Colonic mucosa (tissue), 4 donors: ENCODE measurements at places on chromosomes 12 and 14. TPM values are rescaled to one million over a fixed set of nuclear protein-coding genes. Genes with fewer than 3 reads are reported as not detected.

GRIN2B gene
- total RNA-seq = 1.5 TPM

NANOG gene
- 0.40 TPM for total RNA-seq

DEPDC4 gene
- 2.9 TPM for total RNA-seq

SERPINA10 gene
- total RNA-seq = 0.74 TPM

TMTC3 gene
- total RNA-seq = 16.8 TPM

WNT5B gene
- total RNA-seq = 1.5 TPM

TGFB3 gene
- 6.5 TPM for total RNA-seq

- DNase-seq = no peak
Observed at GRCh38 chr12:117890137-117890536, 78.7 kb downstream of the KSR2 start.

DNA sequence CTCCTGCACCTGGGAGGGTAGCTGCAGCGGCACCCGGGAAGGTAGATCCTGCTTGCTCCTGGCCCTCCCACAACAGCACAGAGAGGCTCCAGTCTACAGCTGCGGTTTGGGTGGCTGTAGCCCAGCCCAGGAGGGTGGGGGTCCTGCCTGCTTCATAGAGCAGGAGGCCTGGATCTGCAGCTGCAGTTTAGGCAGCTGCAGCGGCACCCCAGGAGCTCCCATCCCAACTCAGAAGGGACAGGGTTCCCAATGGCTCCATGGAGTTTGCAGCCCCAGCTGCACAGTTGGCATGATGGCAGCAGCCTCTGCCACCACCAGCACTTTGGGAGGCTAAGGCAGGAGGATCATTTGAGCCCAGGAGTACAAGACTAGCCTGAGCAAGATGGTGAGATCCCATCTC is 38.5 kb downstream of the TIMELESS start:
- DNase-seq = no peak

DNA sequence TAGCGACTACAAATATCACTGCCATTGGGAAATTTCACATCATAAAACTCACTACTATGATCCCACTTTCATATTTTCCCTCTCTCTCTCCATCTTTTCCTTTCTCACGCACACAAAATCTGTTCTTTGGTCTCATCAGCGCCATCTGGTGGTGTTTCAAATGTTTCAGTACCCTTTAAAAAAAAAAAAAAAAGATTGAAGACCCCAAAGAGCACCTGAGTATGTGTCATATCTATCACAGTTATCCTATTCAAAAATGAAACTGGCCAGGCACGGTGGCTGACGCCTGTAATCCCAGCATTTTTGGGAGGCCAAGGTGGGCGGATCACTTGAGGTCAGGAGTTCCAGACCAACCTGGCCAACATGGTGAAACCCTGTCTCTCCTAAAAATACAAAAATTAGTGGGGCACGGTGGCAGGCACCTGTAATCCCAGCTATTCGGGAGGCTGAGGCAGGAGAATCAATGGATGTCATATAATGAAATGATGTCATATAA is 72.4 kb downstream of the TTC9 start:
- DNase-seq = peak; percentile 54

DNA sequence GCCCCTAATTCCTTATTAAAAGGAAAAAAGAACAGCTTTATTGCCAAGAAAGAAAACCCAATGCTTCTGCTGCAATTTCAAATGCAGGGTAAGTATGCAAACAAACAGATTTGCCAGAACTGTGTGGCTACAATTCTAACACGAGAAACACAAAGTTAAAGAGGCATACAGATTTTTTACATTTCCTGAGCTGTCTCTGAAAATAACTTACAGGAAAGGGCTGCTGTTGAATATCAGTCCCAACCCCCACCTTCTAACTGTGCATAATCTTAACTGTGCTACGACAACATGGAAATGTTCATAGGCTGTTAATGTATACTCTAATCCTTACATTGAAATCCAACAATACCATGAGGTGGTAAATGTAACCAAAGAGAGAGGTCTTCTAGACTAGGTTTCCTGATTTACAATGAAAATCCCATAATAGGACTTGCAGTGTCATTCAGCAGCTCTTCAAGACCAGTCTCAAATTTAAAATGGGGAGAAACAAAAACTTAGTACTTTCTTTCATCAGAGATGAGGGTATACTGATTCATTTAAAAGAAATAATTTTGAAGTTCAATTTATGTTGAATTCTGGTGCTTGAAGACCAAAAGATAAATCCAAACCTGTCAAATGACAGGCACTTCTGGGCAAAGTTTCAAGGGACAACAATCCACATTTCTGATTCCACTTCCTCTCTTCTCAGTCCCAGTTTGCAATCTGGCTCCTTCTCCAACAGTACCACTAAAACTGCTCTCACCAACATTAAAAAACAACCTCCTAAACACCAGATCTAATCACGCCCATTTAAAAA is 14.4 kb downstream of the FGD6 start:
- DNase-seq = no peak

DNA sequence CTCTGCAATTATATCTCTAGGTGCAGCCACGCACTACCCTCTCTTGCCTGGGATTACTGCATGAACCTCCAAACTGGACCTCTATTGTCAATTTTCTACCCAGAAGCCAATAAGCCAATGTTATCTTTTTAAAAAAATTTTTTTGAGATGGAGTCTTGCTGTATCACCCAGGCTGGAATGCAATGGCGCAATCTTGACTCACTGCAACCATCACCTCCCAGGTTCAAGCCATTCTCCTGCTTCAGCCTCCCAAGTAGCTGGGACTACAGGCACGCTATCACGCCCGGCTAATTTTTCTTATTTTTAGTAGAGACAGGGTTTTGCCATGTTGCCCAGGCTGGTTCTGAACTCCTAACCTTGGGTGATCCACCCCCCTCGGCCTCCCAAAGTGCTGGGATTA is 11.2 kb upstream of the PXN start:
- DNase-seq = no peak

GRCh38 chr12:132218527-132218875 is 74.2 kb downstream of the NOC4L start:
- DNase-seq = no peak

DNA sequence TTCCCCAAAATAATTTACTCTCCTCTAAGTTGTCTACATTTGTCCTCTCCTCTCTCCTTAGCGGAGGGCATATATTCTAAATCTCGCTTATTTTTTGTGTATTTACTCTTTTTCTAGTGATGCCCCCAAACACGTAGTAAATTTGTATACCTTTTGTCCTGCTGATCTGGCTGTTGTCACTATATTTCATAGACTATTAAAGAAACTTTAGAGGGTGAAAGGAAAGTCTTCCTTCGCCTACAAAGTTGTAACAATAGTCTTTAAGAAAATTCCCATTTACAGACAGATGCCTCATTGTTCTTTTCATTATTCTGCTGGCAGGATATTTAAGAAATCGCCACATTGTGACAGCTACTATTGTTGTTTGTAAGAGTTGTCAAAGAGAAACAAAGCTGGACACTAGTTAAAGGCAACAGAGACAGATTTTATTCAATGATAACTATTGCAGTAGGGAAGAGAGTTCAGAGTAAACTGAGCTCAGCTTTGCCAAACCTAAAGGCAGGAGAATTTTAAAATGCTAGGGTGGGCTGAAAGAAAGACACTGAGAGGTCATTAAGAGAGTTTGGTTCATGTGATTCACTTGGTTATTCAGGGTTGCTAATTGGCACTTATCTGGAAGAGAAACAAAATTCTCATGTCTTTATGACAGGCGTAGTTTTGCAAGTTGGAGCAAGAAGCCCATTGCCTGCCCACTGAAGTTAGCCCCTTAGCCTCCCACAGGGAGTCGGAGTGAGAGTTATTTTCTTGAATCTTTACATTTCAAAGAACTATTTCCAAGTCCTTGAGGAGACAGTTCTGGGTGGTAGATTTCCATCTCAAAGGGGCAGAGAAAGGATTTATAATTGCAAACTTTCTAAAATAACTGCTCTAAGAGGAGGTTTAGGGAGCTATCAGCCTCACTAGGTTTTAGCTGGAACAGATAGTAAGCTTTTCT is 1272.5 kb upstream of the SEL1L start:
- DNase-seq = no peak

DNA sequence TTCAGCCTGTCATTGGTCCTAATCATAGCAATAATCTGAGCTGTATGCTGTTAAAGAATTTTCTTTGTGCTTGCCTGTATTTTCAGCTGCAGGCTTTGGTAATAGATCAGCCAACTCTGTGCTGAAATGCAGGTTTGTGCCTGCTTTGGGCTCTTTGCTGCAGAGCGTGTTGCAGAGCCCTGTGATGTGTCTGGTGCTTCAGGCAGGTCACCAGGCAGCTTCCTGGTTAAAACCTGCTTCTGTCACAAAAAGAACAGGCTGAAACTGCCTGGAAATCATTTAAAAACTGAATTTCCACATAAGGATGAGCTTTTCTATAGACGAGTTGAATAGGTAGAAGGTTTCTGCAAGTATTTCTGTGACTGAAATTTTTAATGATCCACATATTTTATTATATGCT is 3.1 kb downstream of the DIP2B start:
- DNase-seq = no peak

DNA sequence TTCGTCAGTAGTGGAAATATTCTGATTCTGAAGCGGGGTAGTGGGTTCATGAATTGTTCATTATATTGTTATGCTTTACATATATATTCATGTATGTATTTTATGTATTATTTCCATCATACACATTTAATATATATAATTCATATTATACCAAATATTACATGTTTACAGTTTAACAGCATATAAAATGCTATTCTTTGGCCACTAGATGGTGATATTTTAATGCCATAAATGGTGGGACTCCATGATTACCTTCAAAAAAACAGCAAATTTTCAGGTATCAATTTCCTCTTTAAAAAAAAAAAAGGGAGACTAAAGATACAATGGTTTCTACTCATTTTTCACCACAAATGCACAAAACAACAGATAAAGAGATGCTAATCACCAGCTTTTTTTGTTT is 41.0 kb downstream of the BDKRB1 start:
- DNase-seq = no peak

- no peak for DNase-seq
Observed at GRCh38 chr14:24377657-24378056, 9.7 kb downstream of the NFATC4 start.

DNA sequence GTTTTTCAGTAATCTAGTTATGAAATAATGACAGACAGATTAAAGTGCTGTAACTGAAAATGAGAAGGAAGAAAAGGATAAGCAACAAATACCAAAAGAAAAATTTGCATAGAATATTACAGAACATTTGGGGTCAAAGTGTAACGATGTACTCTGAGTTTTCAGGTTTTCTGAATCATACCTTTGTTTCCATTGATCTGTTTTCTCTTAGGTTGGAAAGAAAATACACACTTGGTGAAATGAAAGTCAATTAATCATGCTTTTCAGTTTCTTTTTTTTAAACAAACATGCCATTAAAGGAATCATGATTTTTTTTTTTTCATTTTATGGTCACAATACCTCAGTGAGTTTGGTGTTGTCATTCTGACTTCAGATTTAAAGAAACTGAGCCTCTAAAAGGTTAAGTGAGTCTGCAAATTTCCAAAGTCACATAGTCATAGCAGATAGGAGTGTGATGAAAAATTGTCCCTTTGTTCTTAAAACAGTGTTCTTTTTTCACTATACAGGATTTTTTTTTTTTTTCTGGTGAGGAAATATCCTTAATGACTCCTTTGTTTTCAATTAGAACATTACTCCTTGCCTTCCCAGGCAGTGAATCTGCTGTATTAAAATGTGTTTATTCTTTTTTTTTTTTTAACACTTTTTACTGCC is 35.9 kb upstream of the PZP start:
- no peak for DNase-seq

DNA sequence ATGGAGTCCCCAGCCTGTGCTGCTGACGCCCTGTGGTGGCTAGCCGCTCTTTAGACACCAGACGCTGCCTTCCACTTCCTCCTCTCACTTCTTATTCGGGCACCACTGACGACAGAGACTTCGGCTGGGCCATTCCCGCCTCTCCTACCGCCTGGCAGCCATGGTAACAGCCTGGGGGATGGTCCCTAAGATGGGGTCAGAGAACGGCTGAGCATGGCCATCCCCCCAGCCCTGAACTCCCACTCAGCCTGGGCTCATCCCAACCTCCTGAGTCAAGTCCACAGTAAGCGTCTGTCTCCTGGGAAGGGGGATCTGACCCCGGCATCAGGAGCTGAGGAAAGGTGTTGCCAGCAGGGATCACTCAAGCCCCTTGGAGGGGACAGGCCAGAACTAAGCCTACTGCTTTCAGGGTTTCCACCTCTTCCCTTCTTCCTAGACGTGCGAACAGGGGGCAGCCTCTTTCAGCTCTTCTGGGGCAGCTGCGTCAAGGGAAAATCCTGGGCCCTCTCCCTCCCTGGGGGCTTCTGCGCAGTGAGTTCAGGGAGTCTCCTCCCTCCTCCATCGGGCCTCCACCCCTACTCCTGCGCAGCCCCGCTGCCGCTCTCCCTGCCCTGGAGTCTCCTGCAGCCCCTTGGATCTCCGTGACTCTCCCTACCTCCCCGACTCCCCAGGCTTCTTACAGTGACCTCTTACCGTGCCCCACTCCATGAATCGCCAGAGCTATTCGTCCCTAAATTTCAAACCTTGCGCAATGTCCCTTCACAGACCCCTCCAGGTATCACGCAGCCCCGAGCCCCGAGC is 643 bp upstream of the TAMALIN start:
- peak; percentile 53 for DNase-seq

GRCh38 chr12:6110006-6110405 is 14.5 kb downstream of the VWF start:
- no peak for DNase-seq

GRCh38 chr14:92276074-92276473 is 46.9 kb upstream of the SLC24A4 start:
- no peak for DNase-seq

GRCh38 chr14:106507354-106507753 is 981.0 kb downstream of the TMEM121 start:
- no peak for DNase-seq

DNA sequence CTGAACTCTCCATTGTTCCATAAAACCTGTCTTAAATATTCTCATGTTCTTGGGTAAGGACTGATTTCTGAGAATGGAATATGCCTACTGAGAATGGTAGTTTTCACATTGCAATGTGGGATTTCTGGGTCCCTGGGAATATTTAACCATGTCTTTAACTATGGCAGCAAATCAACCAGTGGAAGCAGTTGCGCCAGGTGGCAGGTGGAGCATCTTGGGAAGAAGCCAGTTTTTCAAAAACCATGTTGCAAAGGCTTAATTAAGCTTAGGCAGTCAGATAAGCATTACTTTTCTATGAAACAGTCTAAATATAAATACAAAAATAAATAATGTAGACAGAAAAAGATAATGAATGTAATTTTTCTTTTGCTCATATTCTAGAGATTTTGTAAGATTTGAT is 448.1 kb downstream of the ADAMTS20 start:
- DNase-seq = no peak

GRCh38 chr12:81461163-81461562 is 298.0 kb downstream of the PPFIA2 start:
- DNase-seq = no peak

DNA sequence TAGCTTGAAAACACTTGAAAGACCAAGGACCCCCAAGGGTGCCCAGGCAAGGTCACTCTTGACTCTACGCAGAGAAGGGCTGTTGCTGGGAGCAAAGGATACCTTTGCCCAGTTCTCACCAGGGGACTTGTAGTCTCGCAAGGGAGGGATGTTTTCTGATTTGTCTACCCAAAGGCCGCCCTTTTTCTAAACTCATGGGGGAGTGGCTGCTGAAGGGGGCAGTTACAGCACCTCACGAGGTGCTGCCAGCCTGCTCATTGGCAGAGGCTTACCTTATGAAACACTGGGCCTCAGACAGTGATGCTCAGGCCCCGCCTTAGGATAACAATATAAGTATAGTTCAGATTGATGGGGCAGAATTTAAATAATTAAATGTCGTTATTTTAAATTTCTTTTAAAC is 107.0 kb downstream of the ETV6 start:
- DNase-seq = no peak
